Urothelium cell line (cell line): ENCODE measurements at places on chromosomes 12 and 14.

- peak; percentile 24 for DNase-seq
These were observed 3.5 kb upstream of the KCNK10 start for GRCh38 chr14:88326352-88327103.

- no peak for DNase-seq
These were observed 411.1 kb downstream of the SYT1 start for GRCh38 chr12:79275631-79276030.

GRCh38 chr14:30389134-30389876 lies 169.7 kb upstream of the G2E3 start:
- peak; percentile 44 for DNase-seq

GRCh38 chr12:4027412-4027811 lies 154.2 kb upstream of the PARP11 start:
- no peak for DNase-seq

DNA sequence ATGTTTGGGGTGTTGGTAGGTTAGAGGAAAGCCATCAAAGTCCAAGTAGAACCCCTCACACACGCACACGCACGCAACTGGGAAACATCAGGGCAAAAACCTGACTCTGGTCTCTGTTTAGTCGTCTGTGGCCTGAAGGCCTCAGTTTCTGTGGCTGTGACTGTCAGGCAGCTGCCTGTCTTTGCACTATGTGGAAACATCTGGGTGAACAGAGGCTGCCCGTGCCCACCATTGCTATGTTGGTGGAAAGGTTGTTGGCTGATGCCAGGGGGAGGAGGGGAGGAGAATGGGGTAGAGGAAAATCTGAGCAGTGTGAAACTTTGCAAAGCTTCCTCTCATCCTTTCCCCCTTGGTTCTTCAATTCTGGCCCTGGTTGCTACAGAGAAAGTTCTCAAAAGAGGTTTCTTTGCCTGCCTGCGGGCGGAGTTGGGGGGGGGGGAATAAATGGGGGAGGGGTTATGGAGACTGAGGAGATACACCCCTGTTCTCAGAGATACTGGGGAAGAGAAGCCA lies 7.5 kb downstream of the HOXC10 start:
- DNase-seq = no peak

DNA sequence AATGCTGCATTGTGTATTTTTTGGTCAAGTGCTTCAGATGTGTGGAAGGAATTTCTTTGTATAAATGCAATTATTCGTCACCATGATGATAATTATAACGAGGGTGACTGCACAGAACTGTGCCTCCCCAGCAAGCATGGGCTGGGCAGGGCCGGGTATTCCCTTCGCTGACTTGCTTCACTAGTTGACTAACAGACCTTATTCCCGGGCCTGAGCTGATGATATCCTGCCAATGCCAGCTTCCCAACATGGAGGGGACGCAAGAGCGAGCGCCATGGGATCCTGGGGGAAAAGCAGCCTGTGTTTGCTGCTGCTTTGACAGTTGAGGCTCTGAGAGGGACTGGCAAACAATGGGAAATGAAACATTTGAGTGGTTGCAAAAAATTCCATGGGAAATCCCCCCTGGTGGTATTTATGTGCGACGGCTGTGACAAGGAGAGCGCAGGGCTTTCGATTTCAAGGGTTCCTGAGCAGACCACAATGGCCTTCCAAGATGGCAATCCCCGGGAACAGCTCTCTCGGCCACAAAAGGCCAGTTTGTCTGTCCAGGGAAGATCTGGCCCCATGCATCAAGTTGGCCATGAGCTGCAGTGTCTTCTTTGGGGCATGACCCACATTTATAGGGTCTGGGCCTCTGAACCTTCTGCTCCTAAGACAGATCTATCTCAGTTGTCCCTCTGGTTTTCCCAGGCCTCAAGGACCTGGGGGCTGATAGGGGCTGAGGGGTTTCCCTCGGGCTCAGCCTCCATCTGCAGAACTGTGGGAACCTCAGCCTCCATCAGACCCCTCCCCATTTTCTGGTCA lies 21.9 kb upstream of the MAP1LC3B2 start:
- no peak for DNase-seq

DNA sequence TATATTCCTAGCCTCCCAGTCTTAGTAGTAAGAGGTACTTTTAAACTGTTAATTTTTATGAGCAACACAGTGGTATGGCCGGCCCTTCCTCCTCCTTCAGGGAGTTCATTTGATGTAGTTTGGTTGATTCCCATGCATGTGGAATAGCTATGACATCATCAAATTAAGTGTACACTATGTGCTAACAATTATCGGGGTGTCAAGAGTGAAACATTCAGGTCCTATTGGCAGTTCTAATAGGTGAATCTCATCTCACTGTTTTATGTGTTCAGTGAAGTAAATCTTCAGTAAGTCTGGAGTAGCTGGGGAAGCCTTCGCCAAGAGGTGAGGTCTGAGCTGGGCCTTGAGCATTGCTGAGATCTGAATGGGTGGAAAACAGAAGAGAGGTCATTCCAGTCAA lies 656.5 kb downstream of the DIO2 start:
- no peak for DNase-seq

DNA sequence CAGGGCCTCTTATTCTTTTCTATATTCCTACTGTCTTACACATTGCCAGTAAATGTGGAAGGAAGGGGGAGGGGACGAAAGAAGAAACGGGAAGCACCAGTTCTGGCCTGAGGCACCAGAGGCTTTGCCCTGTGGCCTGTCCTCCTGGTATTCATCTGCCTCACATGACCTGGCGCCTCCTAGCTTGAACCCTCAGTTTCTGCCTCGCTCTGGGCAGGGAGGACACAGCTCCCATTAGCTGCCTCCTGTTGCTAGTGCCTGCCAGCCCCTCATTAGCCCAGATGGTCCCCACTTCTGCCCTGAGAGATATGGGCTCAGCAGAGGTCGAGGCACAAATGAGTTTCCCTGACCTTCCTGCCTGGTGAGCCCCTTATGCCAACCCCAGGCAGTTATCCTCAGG lies 3.0 kb upstream of the PLEKHG6 start:
- DNase-seq = no peak

GRCh38 chr12:92733661-92734060 lies 30.9 kb downstream of the PLEKHG7 start:
- DNase-seq = no peak
